ENCODE measurements at places on chromosomes 6 and 20.

DNA sequence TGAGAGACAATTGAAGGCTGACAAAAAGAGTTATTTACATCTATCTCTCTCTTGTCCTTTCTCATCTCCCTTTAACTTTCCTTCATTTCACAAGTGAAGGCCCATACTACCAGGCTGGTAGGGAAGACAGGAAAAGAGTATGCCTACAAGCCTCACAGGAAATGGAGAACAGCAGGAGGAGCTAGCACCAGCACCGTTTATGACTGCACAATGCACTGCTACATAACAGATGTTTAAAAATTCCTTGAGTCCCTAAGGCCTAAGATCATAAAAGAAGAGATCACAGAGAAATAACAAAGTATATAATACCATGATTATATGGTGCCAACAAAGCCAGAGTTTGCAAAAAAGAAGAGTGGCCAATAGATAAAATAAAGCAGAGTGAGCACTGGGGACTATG lies 194.8 kb downstream of the UNC5CL start:
- no peak for DNase-seq

GRCh38 chr6:99080191-99080590 lies 132.4 kb upstream of the FBXL4 start:
- no peak for DNase-seq

- DNase-seq = no peak
Measured at GRCh38 chr6:72789145-72789544, 167.3 kb downstream of the KCNQ5 start.

GRCh38 chr6:136510782-136511181 lies 39.4 kb downstream of the MAP7 start:
- DNase-seq = no peak

- DNase-seq = no peak
Measured at GRCh38 chr6:27327023-27327738, 15.1 kb upstream of the POM121L2 start.

DNA sequence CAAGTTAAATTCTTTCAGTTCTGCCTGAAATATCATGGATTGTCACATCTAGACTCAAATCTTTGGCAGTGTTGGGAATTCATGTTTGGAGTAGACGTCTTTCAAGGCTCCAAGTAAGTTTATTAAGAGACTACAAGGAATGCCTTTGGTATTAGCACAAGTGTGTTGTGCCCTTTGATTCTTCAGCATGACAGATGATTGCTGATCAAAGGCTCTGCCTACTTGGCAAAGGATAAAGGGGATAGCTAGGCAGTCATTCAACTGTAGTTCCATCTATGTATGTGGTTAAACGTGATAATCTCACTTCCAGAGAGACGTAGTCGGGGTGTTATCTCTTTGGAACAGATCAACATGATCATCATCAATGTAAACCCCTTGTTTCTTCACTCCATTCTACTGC lies 86.2 kb downstream of the SPTLC3 start:
- no peak for DNase-seq

- DNase-seq = no peak
Measured at GRCh38 chr6:69887026-69887425, 20.7 kb downstream of the COL19A1 start.

DNA sequence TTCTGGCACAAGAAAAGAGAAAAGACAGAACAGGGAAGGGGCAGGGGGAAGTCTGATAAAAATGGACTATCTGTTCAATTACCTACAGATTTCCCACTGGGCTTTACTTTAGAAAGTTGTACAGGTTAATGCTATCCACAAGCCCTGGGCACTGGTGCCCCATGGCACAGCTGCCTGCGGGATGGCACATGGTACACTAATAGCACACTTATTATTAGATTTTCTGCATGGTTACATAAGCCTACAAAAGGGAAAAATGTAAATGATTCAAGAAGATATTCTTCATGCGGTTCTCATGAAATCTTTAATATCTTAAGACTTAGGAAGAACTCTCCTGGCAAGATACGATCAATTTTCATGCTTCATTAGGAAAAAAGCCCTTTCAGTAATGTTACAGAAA lies 137.5 kb downstream of the GMPR start:
- no peak for DNase-seq

GRCh38 chr6:136404627-136405419 lies 115.2 kb upstream of the BCLAF1 start:
- no peak for DNase-seq

GRCh38 chr20:48823960-48824498 lies 3.8 kb downstream of the PREX1 start:
- peak; percentile 50 for DNase-seq

DNA sequence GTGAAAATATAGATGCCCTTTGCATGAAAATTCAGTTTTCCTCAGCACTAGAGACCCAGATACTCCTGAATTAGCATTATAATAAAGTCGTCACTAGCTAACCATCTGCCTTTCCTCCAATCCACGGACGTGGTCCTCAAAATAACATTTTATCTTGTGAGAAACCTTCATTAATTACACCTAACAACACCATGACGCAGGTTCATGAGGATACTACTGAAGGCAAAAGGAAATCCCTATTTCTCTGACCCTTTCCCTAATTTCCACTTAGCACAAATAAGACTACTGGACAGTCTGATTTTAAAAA lies 1.3 kb upstream of the PNISR start:
- no peak for DNase-seq

- no peak for DNase-seq
Measured at GRCh38 chr6:151629791-151630190, 136.0 kb downstream of the CCDC170 start.

DNA sequence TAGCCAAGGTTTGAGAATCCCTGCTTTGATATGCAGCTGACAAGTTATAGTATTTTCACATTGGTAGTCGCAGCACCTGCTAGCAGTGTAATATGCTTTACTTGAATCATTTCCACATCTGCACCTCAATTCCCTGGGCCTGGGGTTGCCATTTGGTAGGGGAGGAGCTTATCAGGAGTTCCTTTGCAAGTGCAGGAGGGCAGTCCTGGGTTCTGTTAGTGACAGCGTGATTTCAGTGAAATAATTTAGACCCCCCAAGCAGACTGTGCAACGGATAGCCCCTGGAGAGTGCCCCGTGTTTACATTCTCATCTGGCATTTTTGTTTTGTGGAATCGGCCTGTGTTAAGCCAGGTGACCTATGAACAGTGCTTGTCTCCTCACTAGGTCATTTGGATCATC lies 6.0 kb downstream of the RAB5IF start:
- no peak for DNase-seq

DNA sequence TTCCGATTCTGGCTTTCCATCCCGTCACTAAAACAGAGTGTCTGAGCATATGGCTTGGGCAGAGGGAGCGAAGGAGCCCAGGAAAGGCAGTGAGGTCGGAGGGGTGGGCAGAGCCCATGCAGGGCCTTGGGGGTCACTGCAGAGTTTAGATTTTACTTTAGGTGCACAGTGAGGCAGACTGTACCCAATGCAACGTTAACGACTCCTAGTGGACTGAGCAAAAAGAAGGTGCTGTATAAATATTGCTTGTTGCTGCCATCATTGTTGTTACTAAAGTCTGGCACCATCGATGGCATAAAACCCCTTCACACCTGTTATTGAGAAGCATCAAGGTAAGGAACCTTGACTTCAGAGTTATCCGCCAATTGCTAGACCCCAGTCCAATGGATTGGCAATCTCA lies 119.0 kb downstream of the EYA2 start:
- DNase-seq = no peak

- no peak for DNase-seq
Measured at GRCh38 chr6:9089724-9090123, 654.4 kb upstream of the SLC35B3 start.

- no peak for DNase-seq
Measured at GRCh38 chr6:151254451-151255081, 14.8 kb downstream of the AKAP12 start.

- no peak for DNase-seq
Measured at GRCh38 chr6:130978660-130979396, 84.2 kb downstream of the EPB41L2 start.

DNA sequence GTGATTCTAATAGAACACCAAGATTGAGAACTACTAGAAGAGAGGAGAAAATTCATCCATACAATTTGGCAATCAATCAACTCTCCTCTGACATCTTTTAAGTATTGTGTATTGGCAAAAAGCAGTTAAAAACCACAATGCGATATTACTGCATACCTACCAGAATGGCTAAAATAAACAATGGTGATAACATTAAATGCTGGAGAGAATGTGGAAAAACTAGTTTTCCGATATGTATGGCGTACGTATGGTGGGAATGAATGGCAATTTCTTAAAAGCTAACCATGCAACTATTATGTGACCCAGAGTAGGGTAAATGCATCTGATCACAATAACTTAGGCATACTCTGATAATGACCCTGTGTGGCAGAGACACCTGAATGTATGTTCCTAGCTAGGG lies 29.3 kb upstream of the LAMA4 start:
- no peak for DNase-seq

DNA sequence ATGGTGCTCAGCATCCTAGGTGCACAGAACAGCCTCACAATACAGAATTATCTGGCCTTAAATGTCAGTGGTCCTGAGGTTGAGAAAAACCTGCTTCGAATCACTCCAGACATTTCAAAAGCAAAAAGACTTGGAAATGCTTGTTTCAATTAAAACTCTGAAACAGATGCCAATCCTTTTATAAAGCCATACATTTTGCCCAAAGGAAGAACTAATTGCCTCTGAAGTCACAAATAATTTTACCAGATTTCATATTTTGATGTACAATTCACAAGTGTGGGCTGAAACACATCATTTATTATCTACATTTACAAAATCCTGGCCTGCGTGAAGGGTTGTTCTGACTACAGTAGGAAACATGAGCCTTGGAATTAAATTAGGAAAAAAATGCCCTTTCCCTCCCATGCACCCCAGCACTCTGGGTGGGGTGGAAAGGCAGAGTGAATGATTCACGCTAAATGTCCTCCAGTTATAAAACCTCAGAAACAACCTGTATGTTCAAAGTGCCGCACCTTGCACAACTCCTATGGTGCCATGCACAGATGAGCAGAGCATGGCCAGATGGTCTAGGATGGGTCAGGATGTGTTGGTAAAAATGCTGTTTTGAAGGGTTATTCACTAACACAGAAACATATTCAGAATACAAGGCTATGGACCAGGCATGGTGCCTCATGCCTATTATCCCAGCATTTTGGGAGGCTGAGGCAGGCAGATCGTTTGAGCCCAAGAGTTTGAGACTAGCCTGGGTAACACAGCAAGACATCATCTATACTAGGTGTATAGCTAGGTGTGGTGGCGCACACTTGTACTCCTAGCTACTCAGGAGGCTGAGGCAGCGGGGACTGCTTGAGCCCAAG lies 87.0 kb downstream of the ZMYND8 start:
- DNase-seq = no peak

DNA sequence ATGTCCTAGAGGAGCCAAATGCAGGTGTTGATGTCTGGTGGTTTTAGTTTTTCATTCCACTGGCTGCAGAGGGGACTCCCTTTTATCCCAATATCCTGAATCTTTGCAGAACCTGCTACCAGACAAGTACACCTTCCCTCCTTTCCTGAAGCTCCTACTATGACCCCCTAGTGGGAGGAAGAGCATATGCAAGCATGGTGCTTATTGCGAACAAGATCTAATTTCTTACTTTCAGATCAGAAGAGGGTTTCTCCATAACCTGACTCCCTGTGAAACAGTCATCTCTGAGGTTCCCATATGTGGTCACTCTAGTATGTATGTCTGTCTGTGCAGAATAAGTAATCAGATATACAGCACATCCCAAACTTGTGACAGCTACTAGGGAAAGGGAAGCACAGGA lies 277.2 kb downstream of the ARHGAP18 start:
- no peak for DNase-seq

DNA sequence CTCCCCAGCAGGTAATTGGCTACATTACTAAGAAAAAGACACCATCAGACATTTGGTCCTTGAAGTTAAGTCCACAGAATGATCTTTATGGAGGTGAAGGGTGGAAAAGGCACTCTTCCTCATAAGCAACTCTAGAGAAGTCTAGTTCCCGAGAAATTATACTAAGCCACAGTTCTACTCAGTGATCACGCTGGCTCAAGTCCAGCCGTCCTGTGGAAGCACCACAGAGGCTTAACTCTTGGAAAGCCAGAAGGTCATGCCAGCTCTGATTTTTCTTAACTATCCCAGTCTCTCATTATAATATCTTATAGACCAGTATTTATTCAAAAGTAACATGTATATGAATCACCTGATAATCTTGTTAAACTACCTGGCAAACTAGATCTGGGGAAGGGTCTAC lies 258.5 kb downstream of the EYA4 start:
- no peak for DNase-seq

DNA sequence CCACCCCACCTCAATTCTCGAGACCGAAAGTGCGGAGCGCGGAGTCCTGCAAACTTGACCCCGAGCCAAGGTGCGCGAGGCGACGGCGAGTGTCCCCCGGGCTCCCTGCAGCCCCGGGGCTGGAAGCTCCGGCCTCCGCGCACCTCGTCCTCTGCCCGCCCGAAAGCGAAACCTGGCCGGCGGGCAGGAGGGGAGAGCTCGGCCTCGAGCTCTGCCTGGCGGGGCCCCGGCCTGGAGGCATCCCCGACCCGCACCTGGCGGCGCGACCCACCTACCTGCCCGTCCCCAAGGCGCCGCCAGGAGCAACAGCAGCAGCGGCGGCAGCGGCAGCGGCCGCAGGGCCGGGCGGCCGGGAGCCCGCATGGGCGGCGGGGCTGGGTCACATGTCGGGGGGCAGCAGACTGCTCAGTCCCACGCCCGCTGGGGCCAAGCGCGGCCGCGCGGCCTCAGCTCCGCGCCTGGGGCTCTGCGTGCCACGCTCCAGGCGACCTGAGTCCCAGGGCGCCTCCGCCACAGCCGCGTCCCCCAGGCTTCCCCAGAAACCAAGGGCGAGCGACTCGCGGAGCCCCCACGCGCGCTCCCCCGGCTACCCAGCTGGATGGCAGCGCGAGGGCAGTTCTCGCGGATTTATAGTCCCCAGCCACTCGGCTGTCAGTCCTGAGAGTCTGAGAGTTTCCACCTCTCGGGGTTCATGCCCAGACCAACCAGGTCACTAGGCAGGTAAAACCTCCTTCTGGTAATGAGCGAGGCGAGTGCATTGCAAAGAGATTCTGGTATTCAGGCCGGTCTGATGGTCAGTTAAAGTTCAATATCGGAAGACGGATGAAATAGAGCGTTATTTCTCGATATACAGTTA lies at the start of gene IL20RA:
Gene IL20RA (minus strand): TSS at position 600 of the 856 bp plus-strand sequence. CDS start 237 bp downstream, at position 363.
- no peak for DNase-seq

GRCh38 chr6:106799031-106799894 lies 169.9 kb downstream of the QRSL1 start:
- no peak for DNase-seq

DNA sequence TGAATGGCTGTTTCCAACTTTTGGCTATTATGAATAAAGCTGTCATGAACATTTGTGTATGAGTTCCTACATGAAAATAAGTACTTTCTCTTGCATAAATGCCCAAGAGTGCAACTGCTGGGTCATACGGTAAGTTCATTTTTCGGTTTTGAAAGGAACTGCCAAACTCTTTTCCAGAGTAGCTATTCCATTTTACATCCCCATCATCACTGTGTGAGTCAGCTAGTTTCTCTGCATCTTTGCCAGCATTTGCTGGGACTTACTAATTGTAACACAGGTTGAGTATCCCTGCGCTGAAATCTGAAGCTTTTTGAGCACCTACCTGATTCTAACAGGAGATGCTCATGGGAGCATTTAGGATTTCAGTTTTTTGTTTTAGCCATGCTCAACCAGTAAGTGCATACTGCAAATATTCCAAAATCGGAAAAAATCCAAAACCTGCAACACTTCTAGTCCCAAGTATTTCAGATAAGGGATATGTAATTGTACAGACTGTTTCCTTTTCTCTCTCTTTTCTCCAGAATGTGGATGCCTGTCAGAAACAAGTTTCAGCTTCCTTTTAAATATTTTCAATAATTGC lies 118.4 kb downstream of the DTNBP1 start:
- no peak for DNase-seq

- DNase-seq = no peak
Measured at GRCh38 chr6:74912234-74912633, 293.6 kb downstream of the COL12A1 start.

Data from stimulated activated CD4-positive, alpha-beta T cell treated with anti-CD3 and anti-CD28 coated beads, Interleukin-2, amount 100 ng/mL, for 48 hours (primary cell).